ENCODE measurements at places on chromosomes 2 and 18.

DNA sequence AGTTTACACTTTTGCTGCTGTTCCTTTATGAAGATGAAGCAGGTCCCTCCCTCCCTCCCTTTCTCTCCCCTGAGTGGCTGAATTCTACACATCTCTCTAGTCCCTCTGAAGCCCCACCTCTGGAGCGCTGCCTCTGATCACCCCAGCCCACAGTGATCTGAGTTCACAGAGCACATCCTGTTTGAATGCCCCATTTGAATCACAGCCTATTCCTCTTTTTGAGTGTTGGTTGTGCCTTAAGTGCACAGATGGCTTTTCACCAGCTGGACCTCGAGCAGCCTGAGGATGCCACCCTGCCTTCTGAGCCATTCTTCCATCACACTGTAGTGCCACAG, 87.1 kb downstream of the ITGB1BP1 start:
- no peak for DNase-seq

GRCh38 chr2:210315015-210315788, at the start of gene MYL1:
MYL1 (minus strand) TSS chr2:210315174; CDS start chr2:210315042, 132 bp downstream.
- no peak for DNase-seq

GRCh38 chr18:30093376-30093775, 949.2 kb downstream of the DSC3 start:
- no peak for DNase-seq

DNA sequence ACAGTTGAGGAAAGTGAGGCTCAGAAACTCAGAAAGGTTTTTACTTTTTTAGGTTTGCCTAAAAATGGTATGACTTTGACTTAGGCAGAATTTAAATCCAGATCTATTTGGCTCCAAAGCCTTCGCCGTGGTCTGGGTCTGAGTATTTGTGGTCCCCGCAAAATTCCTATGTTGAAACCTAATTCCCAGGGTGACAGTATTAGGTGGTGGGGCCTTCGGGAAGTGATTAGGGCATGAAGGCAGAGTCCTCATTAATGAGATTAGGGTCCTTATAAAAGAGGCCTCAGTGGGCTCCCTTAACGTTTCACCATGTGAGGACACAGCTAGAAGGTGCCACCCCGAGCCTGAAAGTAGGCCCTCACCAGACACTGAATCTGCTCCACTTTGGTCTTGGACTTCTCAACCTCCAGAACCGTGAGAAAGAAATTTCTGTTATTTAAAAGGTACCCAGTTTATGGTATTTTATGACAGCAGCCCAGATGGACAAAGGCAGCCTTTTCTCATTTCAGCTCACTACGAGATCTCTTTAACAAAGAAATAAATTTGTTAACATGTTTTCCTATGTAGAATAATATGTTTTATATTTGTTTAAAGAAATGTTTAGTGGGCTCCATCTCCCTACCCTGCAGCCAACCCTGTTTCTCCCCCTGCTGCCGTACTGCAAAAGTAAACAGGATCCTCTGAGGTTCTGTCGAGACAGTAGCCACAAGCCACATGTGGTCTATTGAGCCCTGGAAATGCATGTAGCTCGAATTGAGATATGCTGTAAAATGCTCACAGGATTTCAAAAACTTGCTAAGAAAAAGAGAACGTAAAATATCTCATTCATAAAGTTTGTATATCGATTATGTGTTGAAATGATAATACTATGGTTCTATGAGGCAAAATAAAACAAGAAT, 80.6 kb downstream of the MOGAT1 start:
- no peak for DNase-seq

DNA sequence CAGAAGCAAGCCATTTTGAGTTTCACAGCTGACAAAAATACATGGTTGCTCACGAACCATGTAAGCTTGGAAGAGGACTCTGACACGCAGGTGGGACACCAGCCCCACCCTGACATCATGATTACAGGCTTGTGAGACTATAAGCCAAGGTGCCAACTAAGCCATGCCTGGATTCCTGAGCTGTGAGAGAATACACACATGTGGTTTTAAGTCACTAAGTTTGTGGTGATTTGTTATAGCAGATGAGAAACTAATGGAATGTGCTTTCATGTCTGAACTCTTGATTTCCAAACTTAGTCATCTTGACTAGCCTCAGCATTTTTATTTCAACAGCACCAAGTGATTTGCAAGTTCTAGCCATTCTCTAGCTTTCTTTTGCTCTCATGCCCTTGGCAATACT, 676.1 kb upstream of the CELF4 start:
- DNase-seq = no peak
